ENCODE measurements at places on chromosomes 6 and 20.

- DNase-seq: no peak
Measured at GRCh38 chr20:8321001-8321400, 188.9 kb downstream of the PLCB1 start.

- DNase-seq: no peak
Measured at GRCh38 chr6:112118034-112118433, 30.6 kb downstream of the FAM229B start.

GRCh38 chr6:88143421-88144157 lies 22.6 kb downstream of the CNR1 start:
- no peak for DNase-seq

GRCh38 chr6:106270414-106270813 lies 55.1 kb downstream of the ATG5 start:
- no peak for DNase-seq

- DNase-seq: peak; percentile 5
Measured at GRCh38 chr6:63352069-63352543, 32.3 kb upstream of the LGSN start.

DNA sequence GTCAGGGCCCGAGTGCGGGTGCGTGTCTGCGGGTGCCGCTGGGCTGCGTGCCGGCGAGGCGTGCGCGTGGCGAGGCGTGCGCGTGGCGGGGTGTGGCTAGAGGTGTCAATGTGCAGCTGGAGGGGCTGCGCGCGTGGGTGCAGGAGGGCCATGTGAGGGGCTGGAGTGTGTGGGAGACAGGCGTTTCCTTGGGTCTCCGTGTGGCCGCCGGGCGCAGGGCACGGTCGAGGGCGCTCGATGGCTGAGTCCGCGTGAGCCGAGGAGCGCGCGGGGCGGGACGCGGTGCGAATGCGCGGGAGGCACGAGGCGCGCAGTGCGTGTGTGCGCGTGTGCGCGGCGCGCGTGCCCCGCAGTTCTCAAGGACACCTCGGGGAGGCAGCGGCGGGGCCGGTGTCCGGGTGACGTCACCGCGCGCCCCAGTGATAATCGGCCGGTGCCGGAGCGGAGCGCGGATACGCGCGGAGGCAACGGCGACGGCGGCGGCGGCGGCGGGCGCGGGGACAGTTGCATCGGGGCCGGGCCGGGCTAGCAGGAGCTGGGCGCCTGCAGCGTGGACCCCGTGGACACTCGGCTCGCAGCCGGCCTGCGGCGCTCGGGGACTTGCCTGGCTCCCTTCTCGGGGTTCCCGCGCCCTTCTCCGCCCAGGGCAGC lies 38.7 kb downstream of the YTHDF1 start:
- DNase-seq: peak; percentile 40
